T-helper 2 cell (primary cell): ENCODE measurements at places on chromosomes 12 and 14.

DNA sequence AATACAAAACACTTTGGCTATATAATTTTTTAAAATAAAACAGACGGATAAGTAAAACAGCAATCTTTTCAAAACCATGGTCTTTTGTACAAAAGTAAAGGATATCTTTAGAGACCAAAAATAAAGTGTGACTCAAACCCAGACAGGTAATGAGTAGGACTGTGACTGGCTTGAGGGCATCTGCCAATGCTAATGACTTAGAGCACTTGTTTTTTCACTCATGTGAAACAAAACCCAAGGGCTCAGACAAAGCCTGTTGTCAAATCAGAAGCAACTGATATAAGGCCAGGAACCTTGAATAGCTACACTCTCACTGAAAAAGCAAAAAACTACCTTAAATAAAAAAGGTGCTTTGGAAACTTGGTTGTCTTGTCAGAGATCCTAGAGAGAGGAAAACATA lies 357.4 kb downstream of the TMEM117 start:
- no peak for DNase-seq

- DNase-seq, result no peak
Observed at GRCh38 chr12:127592245-127592644, 674.7 kb upstream of the TMEM132C start.

- no peak for DNase-seq
Observed at GRCh38 chr14:104573930-104574329, 5.6 kb upstream of the C14orf180 start.

DNA sequence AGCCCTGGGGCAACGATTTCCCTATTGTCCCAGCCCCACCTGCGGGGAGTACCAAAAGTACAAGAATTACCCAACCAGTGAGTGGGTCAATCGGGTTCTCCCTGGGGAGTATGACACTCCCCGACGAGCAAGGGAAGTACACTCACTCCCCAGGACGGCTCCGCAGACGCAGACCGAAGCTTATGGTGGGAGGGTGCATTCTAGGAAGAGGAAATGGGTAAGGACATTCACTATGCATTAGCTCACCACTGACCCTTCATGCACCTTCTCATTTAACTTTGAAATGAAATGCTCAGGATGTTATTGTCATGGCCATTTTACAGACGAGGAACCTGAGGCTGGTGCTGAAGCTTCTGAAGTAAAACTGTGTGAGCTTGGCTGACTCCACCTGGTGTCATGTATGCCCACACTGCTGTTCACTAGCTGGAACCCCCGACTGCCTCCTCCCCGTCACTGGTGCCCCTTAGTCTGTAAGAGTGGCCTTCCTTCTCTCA lies 45.8 kb upstream of the TMED10 start:
- no peak for DNase-seq

GRCh38 chr12:20132818-20133217 lies 235.5 kb upstream of the PDE3A start:
- DNase-seq, result no peak

DNA sequence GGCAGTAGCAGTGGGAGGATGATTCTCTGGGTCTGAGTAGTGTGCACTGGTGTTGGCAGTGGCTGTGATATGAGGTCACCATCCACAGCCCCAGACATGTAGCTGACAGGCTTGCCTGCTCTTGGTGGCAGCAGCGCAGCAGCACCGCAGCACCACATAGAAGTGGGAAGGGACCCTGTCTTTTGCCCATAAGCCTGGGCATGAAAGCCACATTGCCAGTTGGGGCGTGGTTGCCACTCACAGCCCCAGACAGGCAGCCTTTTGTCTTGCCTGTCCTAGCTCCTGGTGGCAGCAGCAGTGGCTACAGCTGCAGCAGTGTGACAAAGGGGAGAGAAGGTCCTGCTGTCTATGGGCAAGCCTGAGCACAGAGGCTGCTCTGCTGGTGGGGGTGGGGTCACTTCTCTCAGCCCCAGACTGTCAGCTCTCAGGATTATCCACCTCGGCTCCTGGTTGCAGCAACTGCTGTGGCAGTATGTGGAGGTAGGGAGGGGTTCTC lies 71.5 kb downstream of the BRMS1L start:
- no peak for DNase-seq

DNA sequence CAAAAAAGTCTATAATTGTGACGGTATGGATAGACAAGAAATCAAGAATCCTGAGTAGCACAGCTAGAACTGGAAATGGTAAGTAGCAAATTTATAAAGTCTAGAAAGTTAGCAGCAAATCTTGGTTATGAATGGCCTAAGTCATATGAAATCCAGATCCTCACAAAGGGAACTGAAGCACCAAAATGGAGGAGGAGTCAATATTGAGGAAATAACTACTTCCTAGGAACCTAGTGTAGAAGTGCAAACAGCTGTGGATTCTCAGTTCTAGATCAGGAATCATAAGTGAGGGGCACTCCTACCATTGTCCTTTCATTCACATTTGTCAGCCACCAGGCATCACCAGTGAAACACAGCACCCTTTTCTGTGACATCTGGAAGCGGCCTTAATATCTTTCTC lies 202.2 kb upstream of the DCN start:
- DNase-seq, result no peak

GRCh38 chr12:1373901-1374735 lies 220.3 kb downstream of the FBXL14 start:
- no peak for DNase-seq

GRCh38 chr12:11609045-11609444 lies 40.4 kb upstream of the ETV6 start:
- DNase-seq, result no peak

DNA sequence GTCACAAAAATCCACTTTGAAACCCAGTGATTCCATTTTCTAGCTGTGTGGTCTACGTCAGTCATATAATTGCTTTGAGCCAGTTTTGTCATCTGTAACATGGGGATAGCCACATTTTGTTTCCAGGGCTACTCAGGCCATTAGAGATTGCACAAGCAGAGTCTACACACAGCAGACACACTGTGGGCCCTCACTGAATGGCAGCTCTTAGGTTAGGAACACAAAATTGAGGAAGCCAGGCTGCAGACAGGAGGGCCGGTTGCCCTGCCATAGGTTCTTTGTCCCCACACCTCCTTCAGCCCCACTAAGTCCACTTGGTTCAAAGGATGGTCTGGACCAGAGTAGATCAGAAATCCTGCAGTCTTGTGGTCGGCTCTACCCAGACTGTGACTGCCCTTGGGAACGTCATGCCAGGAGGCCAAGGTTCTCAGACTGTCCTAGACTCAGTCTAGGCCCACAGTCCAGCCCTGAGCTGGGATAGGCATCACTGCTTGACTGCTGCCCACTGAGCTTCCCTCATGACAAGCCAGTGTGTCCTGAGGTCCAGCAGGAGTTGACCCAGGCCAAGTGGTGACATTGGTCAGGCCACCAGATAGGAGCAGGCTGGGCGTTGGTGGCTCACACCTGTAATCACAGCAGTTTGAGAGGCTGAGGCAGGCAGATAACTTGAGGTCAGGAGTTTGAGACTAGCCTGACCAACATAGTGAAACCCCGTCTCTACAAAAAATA lies 3.8 kb upstream of the MYH7 start:
- no peak for DNase-seq

GRCh38 chr14:65304963-65305362 lies 107.6 kb upstream of the FUT8 start:
- no peak for DNase-seq

DNA sequence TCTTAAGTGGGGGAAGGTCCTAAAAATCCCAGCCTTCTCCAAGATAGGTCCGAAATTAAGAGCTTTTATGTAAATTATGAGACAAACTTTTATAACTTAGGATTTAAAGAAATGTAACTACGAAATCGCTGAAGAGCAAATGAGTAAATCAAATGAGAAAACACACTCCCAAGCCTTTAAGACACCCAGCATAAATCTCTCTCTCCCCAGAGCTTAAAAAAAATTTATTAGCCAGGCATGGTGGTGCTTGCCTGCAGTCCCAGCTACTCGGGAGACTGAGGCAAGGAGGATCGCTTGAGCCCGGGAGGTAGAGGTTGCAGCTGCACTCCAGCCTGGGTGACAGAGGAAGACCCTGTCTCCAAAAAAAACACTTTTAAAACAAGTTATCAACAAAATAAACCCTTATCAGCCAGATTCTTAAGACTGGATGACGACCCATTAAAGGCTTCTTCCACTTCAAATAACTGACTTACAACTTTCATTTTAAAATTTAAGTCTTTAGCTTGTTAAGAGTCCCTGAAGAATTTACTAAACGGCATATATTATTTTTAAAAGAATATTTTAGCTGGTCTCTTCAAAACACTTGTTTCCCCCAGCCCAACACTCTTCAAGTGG lies 3.2 kb downstream of the PTGES3 start:
- no peak for DNase-seq

DNA sequence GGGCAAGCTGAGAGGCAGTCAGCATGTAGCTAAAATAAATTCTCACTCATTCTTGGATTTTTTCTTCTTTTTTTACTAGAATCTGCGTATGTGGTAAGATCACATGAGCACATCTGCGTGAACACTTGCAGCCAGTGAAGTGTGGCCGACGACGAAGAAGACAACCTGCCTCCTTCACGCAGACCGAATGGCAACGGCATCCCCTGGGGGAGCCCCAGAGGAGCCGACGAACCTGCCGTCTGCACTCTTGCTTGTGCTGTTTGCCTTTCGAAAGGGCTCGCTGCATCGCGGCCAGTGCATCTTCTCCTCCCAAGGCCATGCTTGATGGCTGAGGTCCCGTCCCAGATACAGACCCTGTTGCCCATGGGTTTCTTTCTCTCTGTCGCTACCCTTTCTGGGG lies 113.8 kb downstream of the KCNK10 start:
- no peak for DNase-seq

- DNase-seq, result no peak
Observed at GRCh38 chr12:92546635-92547348, 156.0 kb upstream of the PLEKHG7 start.

- peak; percentile 94 for DNase-seq
Observed at GRCh38 chr12:6230321-6231110, 30.3 kb downstream of the CD9 start.

GRCh38 chr12:130951636-130952035 lies 2.1 kb upstream of the ADGRD1 start:
- DNase-seq, result no peak
